OCI-M1 (cell line): ENCODE measurements at places on chromosomes 4 and X.
A peak's percentile ranks its signal among the peaks of the same experiment; 100 is the strongest.

DNA sequence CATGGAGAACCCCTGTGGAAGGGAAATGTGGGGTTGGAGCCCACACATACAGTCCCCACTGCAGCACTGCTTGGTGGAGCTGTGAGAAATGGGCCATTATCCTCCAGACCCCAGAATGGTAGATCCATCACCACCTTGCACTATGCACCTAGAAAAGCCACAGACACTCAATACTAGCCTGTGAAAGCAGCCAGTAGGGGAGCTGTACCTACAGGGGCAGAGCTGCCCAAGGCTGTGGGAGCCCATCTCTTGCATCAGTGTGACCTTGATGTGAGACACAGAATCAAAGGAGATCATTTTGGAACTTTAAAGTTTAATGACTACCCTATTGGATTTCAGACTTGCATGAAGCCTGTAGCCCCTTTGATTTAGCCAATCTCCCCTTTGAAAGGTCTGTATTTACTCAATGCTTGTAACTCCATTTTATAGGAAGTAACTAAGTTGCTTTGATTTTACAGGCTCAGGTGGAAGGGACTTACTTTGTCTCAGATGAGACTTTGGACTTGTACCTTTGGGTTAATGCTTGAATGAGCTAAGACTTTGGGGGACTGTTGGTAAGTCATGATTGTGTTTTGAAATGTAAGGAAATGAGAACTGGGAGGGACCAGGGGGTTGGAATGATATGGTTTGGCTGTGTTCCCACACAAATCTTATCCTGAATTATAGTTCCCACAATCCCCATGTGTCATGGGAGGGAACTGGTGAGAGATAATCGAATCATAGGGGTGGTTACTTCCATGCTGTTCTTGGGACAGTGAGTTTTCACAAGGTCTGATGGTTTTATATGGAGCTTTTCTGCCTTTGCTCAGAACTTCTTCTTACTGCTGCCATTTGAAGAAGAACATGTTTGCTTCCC, 352.6 kb downstream of the INPP4B start:
- DNase-seq: no peak

DNA sequence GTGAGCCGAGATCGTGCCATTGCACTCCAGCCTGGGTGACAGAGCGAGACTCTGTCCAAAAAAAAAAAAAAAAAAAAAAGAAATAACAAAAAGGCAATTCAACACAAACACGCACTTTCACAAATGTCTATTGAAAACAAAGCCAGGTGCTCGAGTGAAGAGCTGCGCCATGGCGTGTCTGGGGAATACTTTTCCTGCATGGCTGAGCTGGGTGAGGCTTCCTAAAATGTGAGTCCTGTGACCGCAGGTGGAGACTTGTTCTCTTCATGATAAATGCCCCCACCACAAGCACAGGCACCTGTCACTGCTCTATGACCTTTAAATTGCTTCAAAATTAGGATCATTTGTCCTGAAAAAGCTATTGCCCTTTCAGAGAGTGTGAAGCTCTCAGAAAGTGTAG, 4.0 kb upstream of the ABLIM2 start:
- no peak for DNase-seq

DNA sequence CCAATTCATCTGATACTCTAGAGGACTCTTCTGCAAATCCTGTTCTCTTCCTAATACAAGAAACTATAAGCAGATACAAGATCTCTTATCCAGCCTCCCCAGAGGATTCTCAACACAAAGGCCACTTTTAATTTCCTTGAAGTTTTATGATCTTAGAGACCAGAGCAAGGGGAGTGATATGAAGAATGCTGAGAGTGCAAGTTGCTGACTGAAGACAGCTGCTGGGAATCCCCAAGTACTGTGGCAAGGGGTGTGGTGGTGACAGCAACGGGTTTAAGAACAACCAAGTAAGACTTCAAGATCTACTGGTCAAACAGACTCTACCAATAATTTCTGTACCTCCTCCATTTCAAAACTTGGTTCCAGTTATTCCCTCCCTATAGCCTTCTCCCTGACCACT, 7.0 kb downstream of the AMMECR1 start:
- DNase-seq: peak; percentile 78

DNA sequence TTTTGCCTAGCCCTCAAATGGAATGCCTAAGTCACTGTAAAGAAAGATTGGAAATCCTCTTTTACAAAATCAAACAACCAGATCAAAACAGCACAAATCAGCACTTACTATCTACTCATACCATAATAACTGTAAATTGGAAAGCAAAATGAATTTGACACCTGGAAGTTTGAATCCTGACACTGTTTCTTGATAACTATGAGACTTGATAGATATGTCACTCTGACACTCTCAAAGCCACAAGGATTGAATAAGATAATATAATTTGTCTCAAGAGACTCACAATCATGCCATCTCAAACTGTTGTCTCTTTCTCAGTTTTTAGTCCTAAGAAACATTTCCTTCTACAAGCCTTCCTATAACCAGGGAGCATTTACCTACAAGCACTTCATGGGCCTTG, 302.6 kb upstream of the DIAPH2 start:
- no peak for DNase-seq

- DNase-seq: no peak
Measured at GRCh38 chr4:139329665-139330200, 27.5 kb upstream of the NDUFC1 start.

- peak; percentile 52 for DNase-seq
Measured at GRCh38 chr4:99447079-99447478, 11.9 kb upstream of the ADH7 start.

DNA sequence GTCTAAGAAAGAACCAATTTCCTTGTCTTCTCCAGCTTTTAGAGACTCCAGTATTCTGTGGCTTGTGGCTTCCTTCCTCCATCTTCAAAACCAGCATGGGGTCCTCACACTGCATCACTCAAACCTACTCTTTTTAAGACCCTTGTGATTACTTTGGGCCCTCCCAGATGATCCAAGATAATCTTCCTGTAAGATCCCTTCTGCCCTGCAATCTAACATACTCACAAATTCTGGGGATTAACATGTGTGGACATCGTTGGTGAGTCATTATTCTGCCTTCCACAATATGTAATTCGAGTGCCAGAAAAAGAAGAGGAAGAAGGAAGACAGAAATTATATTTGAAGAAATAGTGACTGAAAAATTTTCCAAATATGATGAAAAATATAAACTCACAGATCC, 47.9 kb downstream of the BEND4 start:
- DNase-seq: peak; percentile 9

GRCh38 chr4:66482186-66482585, 811.9 kb upstream of the EPHA5 start:
- DNase-seq: no peak

GRCh38 chrX:87901060-87901459, 383.5 kb downstream of the KLHL4 start:
- DNase-seq: peak; percentile 29

DNA sequence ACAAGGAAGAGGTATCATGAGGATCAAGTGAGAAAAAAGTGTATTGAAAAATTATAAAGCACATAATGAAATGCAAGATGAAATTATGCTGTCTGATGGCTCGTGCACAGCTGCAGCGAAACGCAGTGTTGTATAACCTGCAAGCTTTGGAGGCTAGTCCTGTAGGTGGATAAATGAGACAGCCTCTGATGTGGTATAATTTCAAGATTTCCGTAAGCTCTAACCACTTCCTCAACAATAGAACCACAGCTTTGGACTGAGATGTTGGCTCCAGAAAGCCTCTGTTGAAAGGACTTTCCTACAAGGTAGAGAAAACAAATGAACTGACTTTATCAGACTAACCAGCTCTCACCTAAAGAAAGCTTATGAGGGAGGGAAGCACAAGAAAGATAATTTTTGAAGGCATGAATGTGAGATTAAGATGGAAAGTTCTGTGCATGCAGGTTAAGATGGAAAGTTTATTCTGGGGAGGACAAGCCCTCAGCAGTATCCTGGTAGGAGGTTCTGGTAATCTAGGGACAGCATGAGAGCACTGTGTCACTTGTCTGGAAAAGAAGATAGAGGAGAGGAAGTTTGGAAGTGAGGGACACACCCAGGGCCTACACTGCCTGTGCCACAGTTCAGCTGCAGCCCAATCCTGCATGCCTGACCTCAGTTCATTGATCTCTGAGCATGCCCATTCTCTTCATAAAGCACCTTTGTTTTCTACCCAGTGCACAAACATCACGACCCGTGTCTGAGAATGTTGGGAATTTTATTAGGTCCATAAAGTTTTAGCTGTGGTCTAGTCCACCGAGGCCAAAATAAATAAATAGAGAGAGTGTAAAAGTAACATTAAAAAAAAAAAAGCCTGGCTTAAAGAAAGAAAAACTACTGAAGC, 161.5 kb upstream of the SFRP2 start:
- peak; percentile 58 for DNase-seq

DNA sequence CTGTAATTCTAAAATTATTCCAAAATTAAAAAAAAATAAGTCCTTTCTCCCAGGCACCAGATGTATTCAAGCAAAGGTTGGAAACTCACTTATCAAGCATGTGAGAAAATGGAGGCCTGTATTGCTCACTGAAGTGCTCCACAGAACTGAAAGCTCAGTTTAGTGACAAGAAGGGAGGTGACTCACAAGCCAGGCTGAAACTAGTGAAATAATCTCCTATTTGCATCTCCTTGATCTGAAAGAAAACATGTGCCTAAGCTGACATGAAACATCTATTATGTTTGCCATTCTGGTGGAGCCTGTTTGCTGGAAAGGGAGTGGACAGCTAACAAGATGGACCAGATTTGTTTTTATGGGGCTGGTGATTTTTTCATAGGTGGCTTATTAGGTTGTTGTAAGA, 54.0 kb upstream of the AMELX start:
- DNase-seq: peak; percentile 73

- peak; percentile 82 for DNase-seq
Measured at GRCh38 chr4:101230801-101231426, 116.4 kb downstream of the PPP3CA start.

DNA sequence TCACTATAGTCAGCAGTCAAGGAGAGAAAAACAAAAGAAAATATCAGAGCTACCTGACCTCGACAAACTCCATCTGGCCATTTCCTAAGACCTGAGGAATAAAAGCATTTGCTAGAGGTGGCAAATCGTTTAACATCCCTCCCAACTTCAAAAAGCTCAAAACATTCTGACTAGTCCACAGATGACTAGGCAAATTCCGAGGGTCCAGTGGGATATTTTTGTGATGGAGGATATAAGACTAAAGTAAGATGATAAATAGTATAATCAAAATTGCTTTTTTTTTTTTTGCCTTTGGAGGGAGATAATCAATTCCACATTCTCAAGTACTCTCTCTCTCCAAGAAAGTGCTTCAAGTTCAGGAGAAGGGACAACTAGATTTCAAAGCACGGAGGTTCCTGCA, 119.1 kb upstream of the ETNPPL start:
- DNase-seq: no peak

GRCh38 chr4:100690812-100691211, 173.0 kb upstream of the EMCN start:
- no peak for DNase-seq

DNA sequence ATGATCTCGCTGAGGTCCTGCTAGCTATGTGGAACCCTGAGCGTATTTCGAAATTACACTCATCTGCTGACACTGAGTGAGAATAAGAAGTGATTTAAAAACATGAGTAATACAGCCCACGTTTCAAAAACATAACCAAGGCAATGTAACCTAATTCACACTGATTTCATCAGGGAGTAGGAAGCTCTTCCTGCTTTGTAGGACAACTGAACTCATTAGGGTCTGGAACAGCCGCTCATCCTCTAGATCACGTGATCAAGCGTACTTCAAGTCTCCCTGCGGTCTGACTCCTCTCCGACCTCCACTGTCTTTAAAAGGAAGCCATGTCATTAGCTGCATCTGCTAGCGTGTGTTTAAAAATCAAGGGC, 138.0 kb downstream of the NSUN7 start:
- DNase-seq: no peak

DNA sequence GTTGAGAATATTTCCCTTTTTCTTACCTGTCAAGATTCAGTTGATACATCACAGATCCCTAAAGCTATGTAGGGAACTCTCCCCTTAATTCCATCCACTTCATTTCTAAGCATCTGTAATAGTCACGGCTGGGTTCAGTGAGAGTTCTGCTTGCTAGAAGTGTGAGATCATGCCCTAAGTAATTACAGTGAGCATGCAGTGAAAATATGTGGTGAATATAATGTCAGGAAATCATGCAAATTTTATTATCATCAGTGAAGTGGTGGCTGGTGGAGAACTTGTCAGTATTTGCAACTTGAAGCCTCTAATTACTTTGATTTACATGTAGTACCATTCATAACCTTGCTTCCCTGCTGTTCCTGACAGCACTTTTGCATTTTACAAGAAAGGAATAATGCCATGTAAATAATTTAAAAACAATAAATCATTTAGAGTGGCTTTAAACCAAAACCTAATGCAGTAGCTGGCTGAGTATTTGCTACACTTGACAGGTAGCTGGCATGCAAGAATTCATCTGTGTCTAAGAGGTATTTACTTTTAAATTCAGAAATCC, 28.3 kb upstream of the CFAP299 start:
- DNase-seq: no peak

- peak; percentile 59 for DNase-seq
Measured at GRCh38 chr4:70943114-70943513, 40.9 kb downstream of the MOB1B start.

DNA sequence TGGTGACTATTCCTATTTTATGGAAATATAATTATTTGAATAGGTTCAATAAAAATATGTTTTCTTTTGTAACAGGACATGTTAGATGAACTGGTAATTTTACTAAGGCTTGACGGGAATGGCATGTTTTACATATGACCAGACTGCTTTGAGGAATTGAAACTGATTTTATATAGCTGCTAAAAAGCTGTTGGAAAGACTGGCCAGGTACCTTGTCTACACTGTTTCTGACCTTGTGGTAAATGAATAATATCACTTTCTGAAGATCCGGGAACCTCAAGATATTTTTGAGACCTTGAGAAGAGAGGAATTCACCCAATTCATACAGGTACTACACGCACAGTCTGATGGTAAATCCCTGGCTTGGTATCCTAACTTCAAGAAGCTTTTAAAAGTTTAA, 42.1 kb upstream of the USP46 start:
- DNase-seq: no peak

DNA sequence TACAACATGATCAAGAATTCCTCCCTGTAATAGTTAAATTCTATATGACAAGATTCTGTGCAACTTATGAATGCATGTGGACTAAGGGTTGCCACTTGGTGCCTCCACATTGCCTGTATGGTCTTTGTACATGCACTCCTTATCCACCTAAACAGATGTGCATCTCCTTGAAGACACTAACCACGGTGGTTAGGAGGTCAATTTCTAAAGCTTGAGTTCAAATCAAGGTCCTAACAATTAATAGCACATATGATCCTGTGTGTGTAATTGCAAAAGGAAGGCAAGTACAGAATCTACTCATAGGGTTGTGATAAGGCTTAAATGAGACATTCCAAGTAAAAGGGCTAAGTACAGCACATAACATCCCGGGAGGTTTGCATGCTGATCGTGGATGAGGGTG, 1.5 kb upstream of the IL21 start:
- peak; percentile 44 for DNase-seq
